Natural killer cell (primary cell): ENCODE measurements at places on chromosomes 12 and 14. TPM values are rescaled to one million over a fixed set of nuclear protein-coding genes. Genes with fewer than 3 reads are reported as not detected.

DNA sequence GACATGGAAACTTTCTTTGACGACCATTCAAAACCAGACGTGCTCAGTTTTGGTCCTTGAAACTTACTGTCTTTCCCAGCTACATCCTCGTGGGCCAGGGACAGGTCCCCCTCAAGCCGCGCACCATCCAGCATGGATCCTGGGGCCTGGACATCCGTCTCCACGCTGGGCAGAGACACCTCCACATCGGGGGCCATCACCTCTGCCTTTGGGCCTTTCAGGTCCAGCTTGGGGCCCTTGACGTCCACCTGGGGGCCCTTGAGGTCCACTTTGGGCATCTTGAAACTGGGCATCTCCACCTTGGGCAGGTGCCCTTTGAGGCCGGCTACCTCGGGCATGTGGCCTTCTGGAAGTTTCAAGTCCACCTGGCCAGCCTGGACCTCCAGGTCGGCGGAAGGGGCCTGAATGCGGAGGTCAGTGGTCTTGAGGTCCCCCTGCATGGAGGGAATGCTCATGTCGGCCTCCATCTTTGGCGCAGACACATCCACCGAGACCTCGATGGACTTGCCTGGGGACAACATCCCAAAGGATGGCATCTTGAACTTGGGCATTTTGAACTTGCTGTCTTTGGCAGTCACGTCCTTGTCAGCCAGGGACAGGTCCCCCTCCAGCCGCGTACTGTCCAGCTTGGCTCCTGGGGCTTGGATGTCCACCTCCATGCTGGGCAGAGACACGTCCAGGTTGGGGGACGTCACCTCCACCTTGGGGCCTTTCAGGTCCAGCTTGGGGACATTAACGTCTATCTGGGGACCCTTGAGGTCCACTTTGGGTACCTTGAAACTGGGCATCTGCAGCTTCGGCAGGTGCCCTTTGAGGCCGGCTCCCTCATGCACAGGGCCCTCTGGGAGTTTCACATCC is 17.1 kb downstream of the PLD4 start:
- no peak for DNase-seq

The ACOT4 gene
- total RNA-seq: 2.6 TPM

DNA sequence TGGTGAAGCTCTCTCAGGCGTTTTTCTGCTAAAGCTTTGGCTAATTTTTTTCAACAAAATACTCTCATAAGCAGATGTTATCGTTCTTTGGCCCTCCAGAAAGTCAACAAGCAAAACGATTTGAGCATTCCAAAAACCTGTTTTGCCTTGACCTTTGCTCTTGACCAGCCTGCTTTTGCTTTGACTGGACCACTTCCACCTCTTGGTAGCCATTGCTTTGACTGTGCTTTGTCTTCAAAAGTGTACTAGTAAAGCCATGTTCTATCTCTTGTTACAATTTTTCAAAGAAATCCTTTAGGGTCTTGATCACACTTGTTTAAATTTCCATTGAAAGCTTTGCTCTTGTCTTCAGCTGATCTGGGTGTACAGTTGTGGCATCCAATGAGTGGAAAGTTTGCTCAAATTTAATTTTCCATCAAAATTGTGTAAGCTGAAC is 10.7 kb upstream of the ARID4A start:
- no peak for DNase-seq

- DNase-seq: no peak
Observed at GRCh38 chr12:91703491-91704283, 442.0 kb downstream of the BTG1 start.

DNA sequence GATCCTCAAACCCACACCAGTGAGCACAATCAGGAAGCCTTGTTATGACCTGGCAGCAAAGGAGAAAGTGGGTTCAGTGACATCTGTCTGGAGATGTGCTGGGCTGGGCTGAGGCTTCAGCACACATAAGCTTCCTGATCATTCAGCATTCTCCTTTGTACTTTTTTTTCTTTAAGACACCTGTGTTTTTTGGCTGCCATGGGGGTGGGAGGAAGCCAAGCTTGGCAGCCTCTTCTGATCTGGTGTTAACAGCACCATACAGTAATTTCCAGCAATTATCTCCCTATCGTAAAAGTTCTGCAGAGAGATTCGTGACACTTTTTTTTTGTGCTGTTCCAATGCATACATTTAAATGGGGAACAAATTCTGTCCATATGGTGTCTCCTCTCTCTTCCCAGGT is 38.9 kb upstream of the RASSF3 start:
- no peak for DNase-seq

The APOF gene
- not detected for total RNA-seq

GRCh38 chr12:97559267-97559666 is 96.7 kb downstream of the RMST start:
- DNase-seq: no peak

The FAM161B gene
- total RNA-seq: 4.8 TPM

- DNase-seq: no peak
Observed at GRCh38 chr12:20004952-20005351, 363.4 kb upstream of the PDE3A start.
